Activated naive CD8-positive, alpha-beta T cell treated with anti-CD3 and anti-CD28 coated beads for 36 hours (primary cell): ENCODE measurements at places on chromosomes 1 and 21. TPM values are rescaled to one million over a fixed set of nuclear protein-coding genes. Genes with fewer than 3 reads are reported as not detected.

PLA2G2F gene
- not detected for total RNA-seq

DNA sequence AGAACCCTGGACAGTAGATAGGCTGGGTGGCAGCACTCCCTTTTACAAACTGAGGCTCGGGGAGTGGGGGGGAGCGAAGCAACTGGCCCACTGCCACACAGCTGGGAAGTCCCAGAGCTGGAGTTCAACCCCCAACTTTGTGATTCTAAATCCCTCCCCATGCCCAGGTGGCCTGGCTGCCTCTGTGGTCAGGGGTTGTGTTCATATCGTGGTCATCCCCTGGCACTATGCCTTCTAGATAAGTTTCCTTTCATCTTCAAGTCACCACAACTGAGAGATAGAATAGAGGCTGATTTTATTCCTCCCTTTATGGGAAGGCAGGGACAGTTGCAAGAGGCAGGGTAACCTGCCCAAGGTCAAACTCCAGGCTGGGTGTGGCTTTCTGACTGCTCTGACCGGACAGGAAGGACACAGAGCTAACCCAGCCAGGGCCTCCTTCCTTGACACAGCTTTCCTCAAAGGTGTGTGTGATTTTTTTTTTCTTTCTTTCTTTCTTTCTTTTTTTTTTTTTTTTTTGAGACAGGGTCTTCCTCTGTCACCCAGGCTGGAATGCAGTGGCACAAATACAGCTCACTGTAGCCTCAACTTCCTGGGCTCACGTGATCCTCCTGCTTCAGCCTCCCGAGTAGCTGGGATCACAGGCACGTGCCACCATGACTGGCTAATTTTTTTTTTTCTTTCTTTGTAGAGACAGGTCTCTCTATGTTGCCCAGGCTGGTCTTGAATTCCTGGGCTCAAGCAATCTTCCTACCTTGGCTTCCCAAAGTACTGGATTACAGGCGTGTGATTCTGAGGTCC, 18.4 kb upstream of the TNFRSF1B start:
- peaks cover 84% of the 10 kb centered on the region for H3K4me1 ChIP-seq
- H3K27ac ChIP-seq = peak overlapping the region; percentile 23
- H3K4me3 ChIP-seq = no peak overlapping the region
- no peak for DNase-seq
- H3K27me3 ChIP-seq = no peaks in the 10 kb centered on the region

XCL2 gene
- total RNA-seq = 139 TPM

ABCA4 gene
- total RNA-seq = not detected

- H3K27me3 ChIP-seq = no peaks in the 10 kb centered on the region
- H3K4me1 ChIP-seq = peaks cover 75% of the 10 kb centered on the region
- H3K27ac ChIP-seq = peak overlapping the region; percentile 10
- DNase-seq = no peak
- no peak overlapping the region for H3K4me3 ChIP-seq
Measured at GRCh38 chr1:89550995-89551394, 26.4 kb downstream of the LRRC8B start.
